ENCODE measurements at places on chromosomes 7 and 10.

DNA sequence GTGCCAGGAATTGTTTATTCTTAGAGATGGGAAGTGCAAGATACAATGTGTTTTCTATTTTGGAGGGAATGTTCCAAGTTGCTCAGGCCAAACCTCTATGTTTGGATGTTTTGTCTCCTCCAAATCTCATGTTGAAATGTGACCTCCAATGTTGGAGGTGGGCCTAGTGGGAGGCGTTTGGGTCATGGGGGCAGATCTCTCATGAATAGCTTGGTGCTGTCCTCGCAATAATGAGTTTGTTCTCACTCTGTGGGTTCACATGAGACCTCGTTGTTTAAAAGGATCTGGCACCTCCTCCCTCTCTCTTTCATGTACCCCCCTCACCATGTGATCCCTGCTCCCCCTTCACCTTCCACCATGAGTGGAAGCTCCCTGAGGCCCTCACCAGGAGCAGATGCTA, 8.3 kb upstream of the GDF10 start:
- DNase-seq, result no peak

GRCh38 chr10:24205821-24206220, 3.1 kb upstream of the KIAA1217 start:
- DNase-seq, result no peak

GRCh38 chr10:119550827-119551226, 8.3 kb upstream of the RGS10 start:
- no peak for DNase-seq

- DNase-seq, result no peak
Measured at GRCh38 chr10:11881477-11882417, 58.6 kb downstream of the PROSER2 start.

- DNase-seq, result no peak
Measured at GRCh38 chr7:484356-485101, 35.1 kb downstream of the PDGFA start.

Data from cerebellar nuclear complex (tissue), 1 donor.